ENCODE measurements at places on chromosomes 16 and 17. TPM values are rescaled to one million over a fixed set of nuclear protein-coding genes. Genes with fewer than 3 reads are reported as not detected.

The LPO gene
- not detected for polyA plus RNA-seq

The CDH3 gene
- polyA plus RNA-seq: 0.06 TPM

DNA sequence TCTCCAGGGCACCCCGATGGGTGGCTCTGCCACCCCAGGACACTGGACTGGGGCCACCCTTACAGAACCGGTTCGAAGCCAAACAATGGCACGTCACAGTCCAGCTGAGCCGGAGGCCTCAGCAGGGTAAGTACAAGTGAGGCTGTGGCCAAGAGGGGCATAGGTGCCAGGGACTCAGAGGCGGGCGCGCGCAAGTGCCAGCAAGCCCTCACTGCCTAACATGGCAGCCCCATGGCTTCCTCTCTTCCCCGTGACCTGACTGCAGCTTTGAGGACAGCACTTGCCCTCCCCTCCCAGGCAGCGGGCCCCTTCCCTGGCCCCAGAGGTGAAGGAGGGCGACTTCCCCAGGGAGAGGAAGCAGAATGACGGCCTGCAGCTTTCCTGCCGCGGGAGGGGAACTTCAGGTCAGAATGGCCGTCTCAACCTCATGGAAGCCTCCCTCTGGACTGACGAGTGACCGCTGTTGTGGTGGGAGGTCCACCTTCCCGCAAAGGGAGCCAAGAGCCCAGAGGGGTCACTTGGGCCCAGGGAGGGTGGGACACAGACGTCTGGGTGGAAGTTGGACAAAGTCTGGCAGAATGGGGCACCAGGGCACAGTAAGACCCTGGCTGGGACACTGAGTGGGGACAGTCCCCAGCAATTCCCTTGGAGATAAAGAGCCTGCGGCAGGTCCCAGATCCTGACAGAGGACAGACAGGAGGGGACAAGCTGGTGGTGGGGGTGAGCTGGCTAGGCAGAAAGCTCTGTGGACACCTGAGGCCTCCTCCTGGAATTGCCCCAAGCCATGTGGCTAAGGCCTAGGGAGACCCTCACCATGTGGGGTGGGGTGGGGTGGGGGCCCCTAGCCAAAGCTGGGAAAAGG, 52.1 kb upstream of the TOB1 start:
- peak; percentile 44 for DNase-seq

GRCh38 chr16:6643080-6643686, 689.5 kb upstream of the RBFOX1 start:
- peak; percentile 27 for DNase-seq

DNA sequence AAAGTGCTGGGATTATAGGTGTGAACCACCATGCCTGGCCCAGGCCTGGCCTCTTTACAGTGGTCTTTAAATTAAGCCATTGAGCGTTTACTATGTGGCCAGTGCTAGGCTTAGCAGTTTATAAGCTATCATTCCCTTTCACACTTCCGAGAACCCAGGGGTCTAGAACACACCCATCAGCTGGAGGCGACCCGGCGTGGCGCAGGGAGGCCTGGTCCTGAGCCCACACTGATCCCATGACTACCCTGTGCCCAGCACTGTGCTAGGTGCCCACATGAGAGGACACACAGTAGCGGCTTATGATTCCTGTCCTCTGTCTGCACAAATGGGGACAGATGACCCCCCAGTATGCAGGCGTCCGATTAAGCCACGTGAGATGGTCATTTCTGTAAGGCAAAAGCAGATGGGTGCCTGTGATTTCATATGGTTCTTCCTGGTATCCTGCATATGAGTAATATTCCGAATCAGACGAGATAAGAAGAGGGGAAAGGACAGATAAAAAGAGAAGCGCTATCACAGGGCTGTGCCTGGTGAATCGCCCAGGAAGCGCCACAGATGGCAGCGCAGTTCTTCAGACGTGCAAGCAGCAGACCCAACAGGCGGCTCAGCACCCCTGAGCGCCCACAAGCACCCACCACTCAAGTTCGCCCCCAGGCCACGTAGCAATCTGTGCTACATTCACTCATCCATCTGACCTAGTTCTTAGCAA, 5.3 kb downstream of the OSGIN1 start:
- DNase-seq: no peak

DNA sequence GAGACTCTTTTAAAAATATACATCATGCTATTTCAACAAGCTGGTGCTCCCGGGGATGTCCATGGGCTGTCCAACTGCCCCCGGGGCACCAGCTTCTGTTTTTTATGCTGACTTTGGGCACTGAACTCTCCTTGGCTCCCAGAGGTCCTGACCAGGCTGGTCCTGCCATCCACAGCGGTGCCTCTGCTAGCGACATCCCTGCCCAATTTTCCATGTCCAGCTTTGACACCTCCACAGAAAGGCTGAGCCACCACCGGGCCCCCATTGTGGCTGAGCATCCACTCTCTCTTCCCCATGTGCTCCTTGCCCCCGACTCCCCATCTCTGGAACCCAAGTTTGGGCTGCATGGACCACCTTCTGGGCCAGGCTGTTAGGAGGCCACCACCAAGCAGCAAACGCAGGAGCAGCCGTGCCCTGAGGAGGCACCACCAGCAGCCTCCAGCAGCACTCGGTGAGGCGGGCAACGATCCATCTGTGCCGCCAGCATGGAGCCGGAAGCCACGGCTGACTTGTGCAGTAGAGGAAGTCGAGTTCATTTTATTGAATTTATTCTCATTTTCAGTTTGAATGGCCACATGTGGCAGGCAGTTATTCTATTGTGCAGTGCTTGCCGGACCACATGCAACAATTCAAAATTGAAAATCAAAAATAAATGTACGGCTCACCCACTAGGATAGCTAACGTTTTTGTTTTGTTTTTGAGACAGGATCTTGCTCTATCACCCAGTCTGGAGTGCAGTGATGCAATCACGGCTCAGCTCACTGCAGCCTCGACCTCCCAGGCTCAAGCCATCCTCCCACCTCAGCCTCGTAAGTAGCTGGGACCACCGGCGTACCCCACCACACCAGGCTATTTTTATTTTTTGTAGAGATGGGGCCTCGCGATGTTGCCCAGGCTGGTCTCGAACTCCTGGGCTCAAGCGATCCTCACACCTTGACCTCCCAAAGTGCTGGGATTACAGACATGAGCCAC, 2.8 kb upstream of the MEAK7 start:
- DNase-seq: no peak

All from heart right ventricle (tissue), 16 donors.